ENCODE measurements at places on chromosomes 7 and 10.

DNA sequence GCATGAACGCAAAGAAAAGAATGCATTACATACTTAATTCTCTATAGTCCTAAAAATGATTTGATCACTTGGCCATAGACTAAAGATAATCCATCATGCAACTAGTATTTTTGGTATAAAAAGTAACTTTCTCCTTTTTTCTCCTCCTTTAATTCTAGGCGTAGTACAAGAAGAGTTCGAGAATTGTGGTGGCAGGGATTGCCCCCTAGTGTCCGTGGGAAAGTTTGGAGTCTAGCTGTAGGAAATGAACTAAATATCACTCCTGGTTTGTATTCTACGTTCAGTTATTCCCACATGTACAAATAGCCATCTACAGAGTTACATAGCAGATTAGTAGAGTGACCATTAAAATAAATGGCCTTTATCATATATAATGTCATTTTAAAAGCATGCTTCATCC is 45.5 kb upstream of the HELLS start:
- DNase-seq, result no peak

GRCh38 chr10:127021801-127022200 is 116.6 kb downstream of the DOCK1 start:
- DNase-seq, result no peak

DNA sequence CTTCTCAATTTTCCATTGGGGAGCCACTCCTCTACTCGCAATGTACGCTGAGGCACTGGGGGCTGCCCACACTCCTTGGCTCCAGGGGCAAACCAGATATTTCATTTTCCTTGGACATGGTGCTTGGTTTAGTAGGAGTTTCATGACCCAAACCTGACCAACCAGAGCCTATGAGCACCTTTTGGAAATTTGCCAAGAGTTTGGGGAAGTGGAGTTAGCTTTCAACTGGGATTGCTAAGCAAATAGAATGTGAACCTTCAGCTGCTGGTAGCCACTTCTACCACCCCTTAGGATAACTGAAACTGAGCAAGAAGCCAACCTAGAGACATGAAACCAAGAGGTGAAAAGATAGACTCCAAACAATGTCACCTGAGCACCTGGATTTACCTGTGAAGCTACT is 74.9 kb upstream of the COL13A1 start:
- DNase-seq, result no peak

DNA sequence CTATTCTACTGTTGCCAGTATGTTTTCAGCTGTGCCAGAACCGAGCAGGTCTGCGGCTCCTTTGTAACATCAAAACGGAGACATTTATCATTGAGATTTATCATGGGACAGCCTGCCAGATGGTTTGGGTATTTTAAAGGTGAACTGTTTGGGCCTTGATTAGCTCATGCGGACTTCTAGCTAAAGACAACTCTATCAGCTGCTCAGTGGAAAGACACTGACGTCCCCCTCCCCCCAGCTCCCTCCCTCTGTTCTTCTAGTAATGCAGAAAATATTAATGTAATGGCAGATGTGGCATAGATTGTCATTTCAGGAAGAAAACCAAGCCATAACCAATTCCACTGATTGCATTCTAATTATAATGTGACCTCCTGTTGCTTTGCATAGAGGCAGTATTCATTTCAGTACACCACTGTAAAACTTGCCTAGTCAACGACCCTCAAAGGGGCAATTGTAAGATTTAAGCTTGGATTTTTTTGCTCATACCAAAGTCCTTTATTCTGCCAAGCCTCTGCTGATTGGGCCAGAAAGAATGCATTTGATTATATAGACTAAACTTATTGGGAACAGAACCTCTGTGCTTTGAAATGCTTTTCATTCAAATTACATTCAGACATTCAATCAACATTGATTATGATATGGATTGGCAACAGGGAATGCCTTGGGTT is 966.8 kb downstream of the LRMDA start:
- no peak for DNase-seq

GRCh38 chr7:155194382-155195140 is 103.1 kb upstream of the INSIG1 start:
- DNase-seq, result no peak

DNA sequence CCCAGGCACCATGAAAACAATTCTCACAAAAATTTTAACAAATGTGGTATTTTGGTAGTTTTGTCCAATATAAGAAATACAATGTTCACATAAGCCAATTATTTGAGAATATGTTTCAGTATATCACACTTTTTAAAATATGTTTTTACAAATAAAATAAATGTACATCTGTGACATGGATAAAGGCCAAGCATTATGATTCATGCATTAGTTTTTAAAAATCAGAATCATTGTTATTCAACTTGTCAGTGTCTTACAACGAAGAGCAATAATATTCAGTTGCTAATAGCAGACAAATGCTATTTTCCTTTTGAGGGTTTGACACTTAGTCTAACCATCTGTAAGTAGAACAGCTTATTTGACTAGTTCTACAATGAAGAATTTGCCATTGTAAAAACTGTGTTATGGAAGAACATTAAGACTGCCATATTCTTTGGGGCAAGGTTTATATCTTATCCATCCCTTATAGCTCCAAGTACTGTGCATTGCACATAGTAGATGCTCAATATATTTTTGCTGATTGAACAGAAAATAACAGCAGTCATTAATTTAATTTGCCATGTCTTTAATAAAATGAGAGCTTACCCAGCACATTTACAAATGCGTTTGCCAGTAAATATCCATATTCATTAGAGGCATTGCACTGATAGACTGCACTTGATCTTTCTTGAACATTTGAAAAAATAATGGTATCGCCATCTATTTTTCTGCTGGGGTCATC is 67.4 kb upstream of the LAMB4 start:
- no peak for DNase-seq

DNA sequence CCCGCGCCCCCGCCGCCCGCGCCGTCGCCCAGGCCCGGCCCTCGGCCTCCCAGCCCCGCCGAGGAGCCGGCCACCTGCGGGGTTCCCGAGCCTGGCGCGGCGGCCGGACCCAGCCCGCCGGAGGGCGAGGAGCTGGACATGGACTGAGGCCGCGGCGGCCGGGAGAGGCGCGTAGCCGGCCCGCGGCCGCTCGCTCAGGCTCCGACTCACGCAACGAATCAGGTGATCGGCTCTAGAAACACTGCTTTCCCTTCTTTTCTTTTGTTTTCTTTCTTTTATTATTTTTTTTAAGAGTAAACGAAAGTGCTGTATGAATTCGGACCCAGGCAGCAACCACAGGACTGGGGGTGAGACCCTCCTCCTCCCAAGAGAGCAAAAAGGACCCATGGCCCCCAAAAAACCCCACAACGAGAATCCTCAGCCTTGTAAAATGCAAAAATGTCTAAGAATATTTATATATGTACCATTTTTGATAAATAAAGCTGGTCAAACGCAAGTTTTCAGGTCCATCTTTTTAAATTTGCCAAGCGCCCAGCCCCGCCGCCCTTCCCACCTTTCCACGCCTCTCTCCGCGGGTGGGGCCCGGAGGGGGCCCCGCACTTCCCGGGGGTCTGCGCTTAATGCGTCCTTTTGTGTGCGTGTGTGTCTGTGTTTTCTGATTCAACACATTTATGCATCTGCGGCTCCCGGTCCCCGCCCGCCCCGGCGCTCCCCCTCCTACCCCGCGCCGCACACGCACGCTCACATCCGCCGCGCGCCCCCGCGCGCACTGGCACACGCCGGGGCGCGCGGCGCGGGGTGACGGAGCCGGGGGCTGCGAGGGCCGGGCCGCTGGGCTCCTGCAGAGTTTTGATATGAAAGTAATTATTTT is 4.4 kb downstream of the UNCX start:
- DNase-seq, result no peak

- DNase-seq, result no peak
These were observed 313.3 kb downstream of the FGFR2 start for GRCh38 chr10:121284936-121285335.

- DNase-seq, result no peak
These were observed 182.6 kb upstream of the LYZL1 start for GRCh38 chr10:29106287-29106686.

DNA sequence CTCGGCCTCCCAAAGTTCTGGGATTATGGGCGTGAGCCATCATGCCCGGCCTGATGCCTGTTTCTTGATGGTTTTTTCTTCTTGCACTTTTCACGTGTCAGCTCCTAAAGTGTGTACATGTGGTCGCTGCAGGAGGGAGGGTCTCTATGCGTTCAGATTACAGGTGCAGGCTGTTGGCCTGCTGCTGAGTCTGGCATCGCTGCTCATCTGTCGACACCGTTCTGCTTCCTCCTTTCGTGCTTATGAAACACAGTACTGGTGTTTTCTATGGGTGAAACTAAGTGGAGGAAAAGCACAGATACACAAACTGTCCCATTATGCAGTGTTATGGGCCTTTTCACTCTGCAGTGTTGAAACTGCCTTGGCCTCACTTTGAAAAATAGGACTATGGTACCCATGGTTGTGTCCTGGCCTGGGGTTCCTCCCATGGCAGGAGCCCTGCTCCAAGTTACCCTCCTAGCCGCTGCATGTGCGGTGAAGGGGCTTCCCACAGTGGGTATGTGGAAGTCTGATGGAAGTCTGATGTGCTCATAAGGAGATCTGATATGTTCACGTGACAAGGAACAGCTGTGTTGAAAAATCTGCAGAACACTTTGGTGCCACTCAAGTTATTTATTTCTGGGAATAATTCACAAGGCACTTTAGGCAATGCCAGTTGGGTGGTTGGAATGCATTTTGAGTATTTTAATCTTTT is 23.5 kb downstream of the OGDH start:
- no peak for DNase-seq

All from gastrocnemius medialis (tissue), 4 donors.